ENCODE measurements at places on chromosomes 16 and 17. TPM values are rescaled to one million over a fixed set of nuclear protein-coding genes. Genes with fewer than 3 reads are reported as not detected.
A peak's percentile ranks its signal among the peaks of the same experiment; 100 is the strongest.

PSME3 gene
- 93.5 TPM for total RNA-seq

IRX5 gene
- 19.0 TPM for total RNA-seq

DNA sequence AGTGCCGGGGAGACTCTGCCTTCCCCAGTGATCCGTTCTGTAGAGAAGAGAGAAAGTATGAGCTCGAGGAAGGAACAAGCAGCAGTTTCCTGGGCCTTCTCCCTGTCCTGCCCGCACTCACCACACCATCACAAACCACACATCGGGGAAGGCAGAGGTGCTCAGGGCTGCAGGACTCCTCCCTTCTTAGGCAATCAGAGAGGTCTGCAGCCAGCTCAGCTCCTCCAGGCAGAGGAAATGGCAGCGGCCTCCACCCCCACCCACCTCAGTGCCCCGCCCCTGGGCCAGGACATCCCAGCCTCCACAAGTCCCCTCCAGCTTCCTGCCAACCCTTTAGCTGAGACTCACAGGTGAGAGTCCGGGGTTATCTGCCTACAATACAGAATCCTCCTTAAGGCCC, 2.0 kb downstream of the ZNF319 start:
- DNase-seq = peak; percentile 81

DNA sequence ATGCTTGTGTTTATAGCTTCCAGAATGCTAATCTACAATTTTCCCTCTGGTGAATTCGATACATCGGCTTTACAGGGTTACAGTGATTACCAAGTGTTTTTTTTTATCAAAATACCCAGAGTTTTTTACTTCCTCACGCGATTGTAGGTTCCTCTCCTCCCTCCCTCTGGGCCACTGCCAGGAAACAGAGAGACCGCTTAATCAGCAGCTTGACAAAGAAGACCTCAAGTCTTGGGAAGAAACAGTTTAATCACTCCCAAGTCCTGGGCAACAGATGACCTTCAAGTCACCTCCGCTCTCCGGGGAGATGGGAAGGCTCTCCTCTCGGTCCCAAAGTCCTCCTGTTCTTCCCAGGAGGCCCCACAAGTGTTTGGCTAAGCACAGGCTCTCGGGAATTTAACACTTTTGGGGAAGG, 23.5 kb downstream of the SMTNL2 start:
- DNase-seq = no peak

FBXO47 gene
- not detected for total RNA-seq
